ENCODE measurements at places on chromosomes 6 and 20. TPM values are rescaled to one million over a fixed set of nuclear protein-coding genes. Genes with fewer than 3 reads are reported as not detected.

VARS1 gene
- total RNA-seq, result 31.0 TPM

DNA sequence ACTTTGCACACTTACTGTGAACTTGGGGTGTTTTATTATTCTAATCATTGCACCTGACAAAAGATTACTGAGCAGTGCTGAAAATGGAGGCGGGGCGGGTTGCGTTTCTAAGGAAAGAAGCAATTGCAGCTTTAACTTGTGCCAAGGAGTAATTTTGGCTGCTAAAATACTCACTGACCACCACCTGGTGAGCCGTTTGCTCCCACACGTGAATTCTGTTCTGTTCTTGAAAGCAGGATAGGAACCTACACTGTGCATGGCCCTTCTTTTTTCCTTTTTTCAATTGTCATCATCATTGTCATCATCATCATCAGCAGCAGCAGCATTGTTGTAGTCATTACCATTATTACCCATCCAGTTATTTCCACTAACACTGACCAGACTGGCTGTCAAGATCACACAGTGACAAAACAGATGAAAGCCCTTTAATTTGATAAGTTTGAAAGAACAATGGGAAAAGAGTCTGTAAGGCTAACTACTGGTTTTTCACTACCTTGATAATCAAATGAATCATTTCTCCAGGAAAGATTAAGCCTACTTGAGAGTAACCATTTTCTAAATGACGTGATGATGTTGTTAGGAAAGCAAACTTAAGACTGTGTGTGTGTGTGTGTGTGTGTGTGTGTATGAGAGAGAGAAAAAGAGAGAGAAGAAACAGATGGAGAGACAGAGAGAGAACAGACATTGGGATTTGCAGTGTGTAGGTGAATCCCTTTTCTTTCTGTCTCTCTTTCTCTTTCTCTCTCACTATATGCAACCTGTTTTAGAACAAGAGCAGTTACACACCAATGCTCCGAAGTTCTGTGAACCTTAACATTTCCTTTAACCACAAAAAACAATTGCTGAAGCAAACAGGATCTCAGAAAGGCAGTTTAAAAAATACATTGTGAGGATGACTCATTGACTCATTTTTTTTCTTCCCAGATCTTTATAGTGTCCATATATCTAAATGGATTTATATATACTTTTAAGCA is 3.8 kb downstream of the RIPOR2 start:
- no peaks in the 10 kb centered on the region for H3K36me3 ChIP-seq
- H3K27ac ChIP-seq, result no peak overlapping the region
- H3K4me3 ChIP-seq, result no peak overlapping the region

- no peaks in the 10 kb centered on the region for H3K36me3 ChIP-seq
- no peak overlapping the region for H3K27ac ChIP-seq
- no peaks in the 10 kb centered on the region for H3K4me1 ChIP-seq
Measured at GRCh38 chr6:41467061-41467460, 79.1 kb upstream of the FOXP4 start.

DLK2 gene
- total RNA-seq, result not detected

GRCh38 chr6:13677878-13678254 is 33.8 kb downstream of the RANBP9 start:
- H3K36me3 ChIP-seq, result no peaks in the 10 kb centered on the region
- no peak for DNase-seq
- no peaks in the 10 kb centered on the region for H3K4me1 ChIP-seq
- no peak overlapping the region for H3K4me3 ChIP-seq

- H3K27me3 ChIP-seq, result no peaks in the 10 kb centered on the region
- no peaks in the 10 kb centered on the region for H3K36me3 ChIP-seq
- no peaks in the 10 kb centered on the region for H3K4me1 ChIP-seq
- no peak overlapping the region for H3K4me3 ChIP-seq
- no peak for DNase-seq
Measured at GRCh38 chr6:130693944-130694343, 133.3 kb upstream of the SMLR1 start.

GGTLC1 gene
- not detected for total RNA-seq

GRCh38 chr20:48851579-48851978 is 23.8 kb upstream of the PREX1 start:
- H3K4me3 ChIP-seq, result no peak overlapping the region
- H3K27ac ChIP-seq, result peak overlapping the region; percentile 55
- H3K4me1 ChIP-seq, result peaks cover 21% of the 10 kb centered on the region
- H3K27me3 ChIP-seq, result no peaks in the 10 kb centered on the region

SALL4 gene
- total RNA-seq, result 0.24 TPM

EPPIN gene
- not detected for total RNA-seq

- no peaks in the 10 kb centered on the region for H3K36me3 ChIP-seq
- no peak overlapping the region for H3K27ac ChIP-seq
- H3K4me1 ChIP-seq, result no peaks in the 10 kb centered on the region
- H3K27me3 ChIP-seq, result no peaks in the 10 kb centered on the region
Measured at GRCh38 chr6:5514353-5514752, 253.0 kb downstream of the FARS2 start.

DNA sequence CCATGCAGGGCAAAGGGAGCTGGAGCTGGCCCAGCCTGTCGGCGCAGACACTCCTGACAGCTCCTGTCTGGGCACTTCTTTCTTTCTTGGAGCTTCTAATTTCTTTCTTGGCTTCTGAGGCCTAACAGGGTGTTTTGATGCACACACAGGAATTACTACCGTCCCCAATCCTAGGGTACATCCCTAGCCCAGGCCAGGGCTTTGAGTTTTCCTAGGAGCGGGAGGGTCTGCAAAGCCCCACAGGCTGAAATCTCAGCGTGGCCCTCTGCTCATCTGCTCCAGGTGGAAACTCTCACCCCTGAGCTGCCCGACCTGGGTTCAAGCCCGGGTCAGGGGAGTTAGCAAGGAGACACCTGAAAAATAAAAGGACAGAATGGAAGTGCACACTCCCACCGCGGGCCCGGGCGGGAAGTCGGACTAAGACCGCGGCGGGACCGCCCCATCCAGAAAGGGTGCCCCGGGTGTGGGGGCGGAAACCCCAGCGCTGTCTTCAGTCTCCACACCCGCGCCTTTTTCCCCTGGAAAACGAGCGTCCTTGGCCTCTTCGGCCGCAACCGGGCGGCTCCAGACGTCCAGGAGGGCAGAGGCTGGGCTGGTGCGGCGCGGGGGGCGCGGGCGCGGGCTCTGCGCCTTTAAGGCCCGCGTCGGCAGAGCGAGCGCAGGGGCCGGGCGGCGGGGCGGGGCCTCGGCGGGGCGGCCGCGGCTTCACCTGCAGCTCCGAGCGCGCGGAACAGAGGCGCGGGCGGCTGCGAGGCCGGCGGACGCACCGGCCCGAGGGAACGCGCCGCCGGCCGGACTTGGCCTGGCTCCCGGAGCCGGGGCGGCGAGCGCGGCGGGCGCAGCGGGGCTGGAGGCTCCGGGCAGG is at the start of gene CDH4:
CDH4 (plus strand) TSS at position 733 of the 865 bp plus-strand sequence.
- H3K4me3 ChIP-seq, result peak within 1 kb of the TSS; percentile 26
- DNase-seq, result no peak
- H3K27me3 ChIP-seq, result no peaks in the 10 kb centered on the region
- no peak within 1 kb of the TSS for H3K27ac ChIP-seq
- H3K36me3 ChIP-seq, result no peaks in the 10 kb centered on the region
- H3K4me1 ChIP-seq, result no peaks in the 10 kb centered on the region

PLAGL2 gene
- 1.5 TPM for total RNA-seq

- H3K4me3 ChIP-seq, result no peak overlapping the region
- no peak for DNase-seq
- H3K36me3 ChIP-seq, result no peaks in the 10 kb centered on the region
- no peaks in the 10 kb centered on the region for H3K4me1 ChIP-seq
- no peak overlapping the region for H3K27ac ChIP-seq
- no peaks in the 10 kb centered on the region for H3K27me3 ChIP-seq
Measured at GRCh38 chr6:157845493-157846259, 22.6 kb downstream of the SNX9 start.

DNA sequence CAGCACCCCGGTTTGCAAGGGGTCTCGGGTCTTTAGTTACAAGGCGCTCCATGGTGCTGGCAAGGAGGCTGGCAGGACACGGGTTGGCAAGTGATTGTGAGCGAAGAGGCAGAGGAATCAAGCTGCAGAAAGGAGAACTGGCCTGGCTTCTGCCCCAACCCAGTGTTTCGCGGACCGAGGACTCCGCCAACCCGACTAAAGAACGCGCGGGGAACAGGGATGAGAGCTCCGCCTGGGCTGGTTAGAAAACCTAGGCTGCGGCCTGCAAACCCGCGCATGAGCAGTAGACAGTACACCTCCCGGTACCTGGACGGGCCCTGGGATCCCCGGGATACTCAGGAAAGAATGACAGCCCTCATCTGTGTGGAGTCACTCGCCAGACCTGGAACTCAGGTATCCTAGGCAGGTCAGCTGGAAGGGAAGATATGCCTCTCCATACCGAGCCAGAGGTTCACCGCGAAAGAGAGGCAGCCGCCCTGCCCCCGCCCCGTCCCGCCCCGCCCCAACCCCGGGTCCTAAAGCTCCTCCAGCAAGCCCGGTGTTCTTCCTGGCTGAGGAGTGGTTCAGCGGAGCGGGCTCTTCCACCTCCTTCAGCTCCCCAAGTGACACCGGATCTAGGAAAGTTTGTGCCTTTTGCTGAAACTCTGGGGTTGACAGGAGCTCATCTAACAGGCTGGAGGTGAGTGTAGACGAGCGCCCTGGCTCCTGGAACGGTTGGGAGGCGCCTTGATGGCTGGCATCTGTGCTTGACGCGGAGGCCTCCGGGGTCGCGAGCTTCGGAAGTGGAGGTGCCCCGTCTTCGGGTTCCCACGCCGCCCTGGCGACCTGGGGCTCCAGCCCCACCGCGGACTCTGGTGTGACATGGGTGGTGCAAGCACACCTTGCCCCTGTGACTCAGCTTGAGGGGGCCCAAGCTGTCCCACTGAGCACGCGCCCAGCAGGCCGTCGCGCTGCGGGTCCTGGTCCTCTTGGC is 1847.3 kb upstream of the DEFB115 start:
- no peak overlapping the region for H3K27ac ChIP-seq
- no peaks in the 10 kb centered on the region for H3K27me3 ChIP-seq
- no peak for DNase-seq
- no peaks in the 10 kb centered on the region for H3K36me3 ChIP-seq
- H3K4me1 ChIP-seq, result no peaks in the 10 kb centered on the region

TRPC4AP gene
- total RNA-seq, result 37.7 TPM

ARMC12 gene
- total RNA-seq, result 1.4 TPM

TXLNB gene
- 0.18 TPM for total RNA-seq

- no peak overlapping the region for H3K4me3 ChIP-seq
- peaks cover 2% of the 10 kb centered on the region for H3K36me3 ChIP-seq
- no peak for DNase-seq
- H3K27ac ChIP-seq, result no peak overlapping the region
- H3K4me1 ChIP-seq, result no peaks in the 10 kb centered on the region
Measured at GRCh38 chr6:83962582-83962981, 71.0 kb upstream of the MRAP2 start.

- peak overlapping the region; percentile 61 for H3K27ac ChIP-seq
- H3K4me1 ChIP-seq, result no peaks in the 10 kb centered on the region
- H3K4me3 ChIP-seq, result peak overlapping the region; percentile 98
- no peak for DNase-seq
- no peaks in the 10 kb centered on the region for H3K36me3 ChIP-seq
Measured at GRCh38 chr20:13638162-13638495, 603 bp downstream of the TASP1 start.

ADGRF5 gene
- total RNA-seq, result 9.9 TPM

EBF4 gene
- 10.0 TPM for total RNA-seq

- H3K4me3 ChIP-seq, result no peak overlapping the region
- no peaks in the 10 kb centered on the region for H3K36me3 ChIP-seq
- DNase-seq, result no peak
Measured at GRCh38 chr6:91600561-91600960, 1013.7 kb upstream of the MAP3K7 start.

DNA sequence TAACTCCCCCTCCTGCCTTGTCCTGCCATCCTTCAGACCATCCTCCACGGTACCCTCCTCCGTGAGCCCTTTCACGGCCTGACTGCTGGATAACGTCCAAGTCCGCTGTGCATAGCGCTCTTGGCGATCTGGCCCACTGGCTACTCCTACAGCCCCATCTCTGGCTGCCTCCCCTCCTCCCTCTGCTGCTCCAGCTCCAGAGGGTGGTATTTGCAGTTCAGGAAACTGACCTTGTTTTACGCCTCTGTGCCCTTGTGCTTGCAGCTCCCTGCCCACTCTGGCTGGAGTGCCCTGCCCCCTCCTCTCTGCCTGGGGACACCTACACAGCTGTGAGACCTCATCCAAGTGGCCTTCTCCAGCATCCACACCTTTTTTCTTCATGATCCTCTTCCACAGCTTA is 6.5 kb upstream of the RREB1 start:
- no peaks in the 10 kb centered on the region for H3K27me3 ChIP-seq
- no peaks in the 10 kb centered on the region for H3K36me3 ChIP-seq
- no peak overlapping the region for H3K27ac ChIP-seq
- H3K4me3 ChIP-seq, result no peak overlapping the region
- DNase-seq, result no peak

SCAF8 gene
- total RNA-seq, result 13.1 TPM

Data from right lobe of liver (tissue), 6 donors.